ENCODE measurements at places on chromosomes 7 and 10. TPM values are rescaled to one million over a fixed set of nuclear protein-coding genes. Genes with fewer than 3 reads are reported as not detected.

DNA sequence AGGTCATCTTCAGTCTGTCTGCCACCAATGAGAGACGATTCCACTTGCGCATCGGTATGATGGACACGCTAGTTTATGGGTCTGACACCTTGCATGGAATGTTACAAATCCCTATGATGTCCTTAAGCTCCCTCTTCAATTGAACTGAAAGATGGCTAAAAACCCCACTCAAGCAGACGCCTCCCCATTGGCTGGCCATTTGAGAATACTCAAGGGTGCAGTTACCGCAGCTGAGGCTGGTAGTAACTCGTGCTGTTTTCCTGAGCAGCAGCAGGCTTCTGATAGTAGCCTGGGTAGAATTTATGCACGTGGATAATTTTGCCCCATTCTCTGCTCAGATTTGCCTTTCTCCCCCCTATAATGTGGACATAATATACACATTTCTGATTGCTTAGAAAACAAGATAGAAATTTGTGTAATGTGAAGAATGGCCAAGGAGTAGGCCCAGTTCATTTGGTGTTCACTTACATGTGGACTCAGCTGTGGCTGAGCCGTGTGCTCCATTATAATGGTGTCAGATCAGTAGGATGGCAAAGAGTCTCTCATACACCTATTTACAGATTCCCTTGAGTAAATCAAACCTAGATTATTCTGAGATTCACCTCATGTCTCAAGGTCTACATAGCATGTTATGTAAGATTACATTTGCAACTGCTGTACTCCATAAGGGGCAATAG, 142.8 kb downstream of the HIBADH start:
- no peaks in the 10 kb centered on the region for H3K4me1 ChIP-seq
- no peak for DNase-seq
- H3K4me3 ChIP-seq = no peak overlapping the region
- H3K27ac ChIP-seq = no peak overlapping the region
- peaks cover 6% of the 10 kb centered on the region for H3K36me3 ChIP-seq

The CPED1 gene
- 24.8 TPM for total RNA-seq

The IGFBP1 gene
- 234 TPM for total RNA-seq

The SEMA3D gene
- total RNA-seq = 0.88 TPM

- no peaks in the 10 kb centered on the region for H3K4me1 ChIP-seq
- no peak for DNase-seq
- H3K27ac ChIP-seq = no peak overlapping the region
- no peak overlapping the region for H3K4me3 ChIP-seq
Measured at GRCh38 chr10:112497347-112497950, 50.4 kb downstream of the VTI1A start.

DNA sequence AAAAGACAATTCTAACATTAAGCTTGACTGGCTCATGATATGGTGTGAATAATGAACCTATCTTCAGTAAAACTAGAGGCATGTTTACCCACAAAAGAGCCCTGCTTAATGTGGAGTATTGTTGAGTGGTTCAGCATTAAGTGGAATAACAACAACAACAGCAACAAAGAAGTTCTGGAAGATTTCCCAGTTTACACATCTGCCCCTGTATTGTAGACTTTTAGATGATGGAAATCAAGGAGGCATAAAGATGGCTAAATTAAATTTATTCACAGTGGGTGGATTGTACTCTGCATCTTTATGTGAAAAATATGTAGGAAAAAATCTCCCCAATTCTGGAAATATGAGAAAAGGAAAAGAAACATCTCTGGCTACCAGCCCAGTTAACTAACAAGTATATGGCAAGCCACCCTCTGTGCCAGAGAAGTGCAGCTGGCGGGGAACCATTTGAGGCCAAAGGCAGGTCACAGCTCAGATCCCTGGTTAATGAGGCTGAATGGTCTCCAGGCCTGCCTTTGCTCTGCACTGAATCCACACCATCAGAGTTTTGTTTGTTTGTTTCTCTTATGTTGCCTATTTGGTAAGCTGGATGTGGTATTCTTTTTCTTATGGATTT, 186.0 kb downstream of the SEMA3D start:
- H3K4me3 ChIP-seq = no peak overlapping the region
- H3K27ac ChIP-seq = no peak overlapping the region
- no peaks in the 10 kb centered on the region for H3K27me3 ChIP-seq
- no peak for DNase-seq

The ZP3 gene
- 0.31 TPM for total RNA-seq

GRCh38 chr10:71647526-71648253, 71.9 kb downstream of the C10orf105 start:
- H3K36me3 ChIP-seq = no peaks in the 10 kb centered on the region
- no peaks in the 10 kb centered on the region for H3K27me3 ChIP-seq
- no peak overlapping the region for H3K4me3 ChIP-seq
- no peak for DNase-seq
- H3K4me1 ChIP-seq = peaks cover 14% of the 10 kb centered on the region

- H3K27me3 ChIP-seq = no peaks in the 10 kb centered on the region
- H3K27ac ChIP-seq = no peak overlapping the region
- DNase-seq = no peak
Measured at GRCh38 chr10:126227762-126228134, 160.5 kb downstream of the ADAM12 start.

DNA sequence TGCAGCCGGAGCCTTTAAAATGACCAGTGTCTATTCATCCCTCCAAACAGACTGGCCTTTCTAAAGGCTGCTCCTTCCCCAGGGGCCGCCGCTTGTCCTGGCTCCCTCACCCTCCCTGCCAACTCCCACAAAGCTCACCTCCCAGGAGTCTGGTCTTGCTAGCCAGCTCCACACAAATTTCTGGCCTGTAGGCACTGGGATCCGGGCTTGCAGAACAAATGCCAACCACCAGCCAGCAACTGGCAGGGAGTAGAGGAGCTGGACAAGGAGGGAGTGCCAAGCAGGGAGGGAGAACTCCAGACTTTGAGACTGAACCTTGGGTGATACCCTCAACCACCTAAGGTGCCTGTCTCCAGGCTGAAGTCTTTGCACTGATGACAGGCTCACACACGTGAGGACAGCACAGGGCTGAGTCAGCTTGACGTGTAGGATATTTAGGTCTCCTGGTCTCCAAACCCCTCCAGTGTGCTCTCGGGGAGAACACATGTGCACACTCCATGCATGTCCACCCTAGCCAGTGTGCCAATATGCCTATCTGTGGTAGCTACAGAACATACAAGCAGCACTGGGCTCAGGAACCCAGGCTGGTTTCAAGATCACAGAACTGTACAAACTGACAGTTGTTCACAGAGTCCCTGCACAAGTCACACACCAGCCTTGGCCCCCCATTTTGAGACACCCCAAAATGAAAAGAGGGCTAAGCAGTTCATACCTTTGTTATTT, 6.0 kb downstream of the PAX2 start:
- no peaks in the 10 kb centered on the region for H3K36me3 ChIP-seq
- no peak for DNase-seq
- no peak overlapping the region for H3K27ac ChIP-seq
- H3K27me3 ChIP-seq = no peaks in the 10 kb centered on the region
- no peak overlapping the region for H3K4me3 ChIP-seq
- peaks cover 9% of the 10 kb centered on the region for H3K4me1 ChIP-seq

- no peak overlapping the region for H3K27ac ChIP-seq
- H3K27me3 ChIP-seq = no peaks in the 10 kb centered on the region
- H3K4me1 ChIP-seq = no peaks in the 10 kb centered on the region
- no peak for DNase-seq
- H3K4me3 ChIP-seq = no peak overlapping the region
- H3K36me3 ChIP-seq = no peaks in the 10 kb centered on the region
Measured at GRCh38 chr7:51175992-51176388, 140.6 kb downstream of the COBL start.

The FGFR2 gene
- total RNA-seq = 17.0 TPM

The PPP3CB gene
- total RNA-seq = 13.6 TPM

- no peaks in the 10 kb centered on the region for H3K27me3 ChIP-seq
- H3K36me3 ChIP-seq = no peaks in the 10 kb centered on the region
- no peak overlapping the region for H3K27ac ChIP-seq
- no peak overlapping the region for H3K4me3 ChIP-seq
- H3K4me1 ChIP-seq = no peaks in the 10 kb centered on the region
Measured at GRCh38 chr7:156895024-156895780, 2.2 kb upstream of the LMBR1 start.

GRCh38 chr7:51060536-51060935, 256.1 kb downstream of the COBL start:
- no peaks in the 10 kb centered on the region for H3K27me3 ChIP-seq
- no peaks in the 10 kb centered on the region for H3K4me1 ChIP-seq
- H3K4me3 ChIP-seq = no peak overlapping the region
- no peaks in the 10 kb centered on the region for H3K36me3 ChIP-seq

The BPGM gene
- total RNA-seq = 10.9 TPM

GRCh38 chr10:98257198-98257597, 10.8 kb downstream of the LOXL4 start:
- no peak overlapping the region for H3K27ac ChIP-seq
- no peak for DNase-seq
- H3K4me1 ChIP-seq = no peaks in the 10 kb centered on the region
- H3K36me3 ChIP-seq = no peaks in the 10 kb centered on the region

The PLAC9 gene
- 1.8 TPM for total RNA-seq

DNA sequence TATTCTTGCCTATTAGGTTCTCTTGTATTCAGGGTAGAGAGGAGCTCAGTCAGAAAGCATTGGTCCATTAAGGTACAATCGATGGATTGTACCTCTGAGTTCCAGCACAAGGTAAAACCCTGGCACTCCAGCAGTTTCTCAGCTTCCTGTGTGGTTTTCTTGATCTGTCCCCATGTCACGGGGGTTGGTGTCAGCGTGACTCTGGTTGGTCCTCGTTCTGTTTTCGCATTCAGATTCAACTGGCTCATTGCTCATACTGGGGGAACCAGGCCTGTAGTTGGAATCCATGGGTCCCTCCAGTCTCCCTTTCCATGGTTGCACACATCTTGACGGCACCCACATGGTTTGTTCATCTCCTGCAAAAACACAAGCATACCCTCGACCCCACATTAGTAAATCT, 32.7 kb upstream of the RASGEF1A start:
- H3K4me3 ChIP-seq = no peak overlapping the region
- no peak for DNase-seq
- no peak overlapping the region for H3K27ac ChIP-seq
- H3K4me1 ChIP-seq = no peaks in the 10 kb centered on the region

GRCh38 chr7:157841773-157842370, 505.1 kb downstream of the DNAJB6 start:
- H3K27ac ChIP-seq = no peak overlapping the region
- no peaks in the 10 kb centered on the region for H3K4me1 ChIP-seq
- H3K27me3 ChIP-seq = no peaks in the 10 kb centered on the region
- H3K4me3 ChIP-seq = no peak overlapping the region

The ACHE gene
- 6.0 TPM for total RNA-seq

GRCh38 chr10:11874568-11875493, 51.7 kb downstream of the PROSER2 start:
- peak overlapping the region; percentile 0 for H3K4me3 ChIP-seq
- no peaks in the 10 kb centered on the region for H3K27me3 ChIP-seq
- peak overlapping the region; percentile 89 for H3K27ac ChIP-seq

DNA sequence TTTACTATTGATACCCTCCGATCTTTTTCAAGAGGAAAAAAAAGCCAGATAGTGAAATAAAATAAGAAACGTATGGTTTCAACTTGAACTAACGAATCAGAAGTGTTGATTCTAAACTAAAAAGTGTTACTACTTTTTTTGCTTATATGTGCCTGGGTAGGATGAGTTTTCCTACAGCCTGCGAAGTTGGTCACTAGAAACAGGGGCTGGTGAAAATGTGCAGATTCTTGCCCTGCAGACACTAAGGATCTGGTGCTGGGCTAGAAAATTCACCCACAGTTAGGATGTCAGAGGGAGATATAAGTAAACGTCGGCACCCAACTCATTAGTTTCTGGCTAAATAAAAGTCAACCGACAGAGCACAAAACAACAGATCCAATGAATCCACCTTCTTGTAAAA, 298.7 kb upstream of the NFE2L3 start:
- no peak overlapping the region for H3K27ac ChIP-seq
- no peaks in the 10 kb centered on the region for H3K36me3 ChIP-seq
- H3K4me1 ChIP-seq = no peaks in the 10 kb centered on the region
- H3K27me3 ChIP-seq = peaks cover 68% of the 10 kb centered on the region
- DNase-seq = no peak
- no peak overlapping the region for H3K4me3 ChIP-seq

DNA sequence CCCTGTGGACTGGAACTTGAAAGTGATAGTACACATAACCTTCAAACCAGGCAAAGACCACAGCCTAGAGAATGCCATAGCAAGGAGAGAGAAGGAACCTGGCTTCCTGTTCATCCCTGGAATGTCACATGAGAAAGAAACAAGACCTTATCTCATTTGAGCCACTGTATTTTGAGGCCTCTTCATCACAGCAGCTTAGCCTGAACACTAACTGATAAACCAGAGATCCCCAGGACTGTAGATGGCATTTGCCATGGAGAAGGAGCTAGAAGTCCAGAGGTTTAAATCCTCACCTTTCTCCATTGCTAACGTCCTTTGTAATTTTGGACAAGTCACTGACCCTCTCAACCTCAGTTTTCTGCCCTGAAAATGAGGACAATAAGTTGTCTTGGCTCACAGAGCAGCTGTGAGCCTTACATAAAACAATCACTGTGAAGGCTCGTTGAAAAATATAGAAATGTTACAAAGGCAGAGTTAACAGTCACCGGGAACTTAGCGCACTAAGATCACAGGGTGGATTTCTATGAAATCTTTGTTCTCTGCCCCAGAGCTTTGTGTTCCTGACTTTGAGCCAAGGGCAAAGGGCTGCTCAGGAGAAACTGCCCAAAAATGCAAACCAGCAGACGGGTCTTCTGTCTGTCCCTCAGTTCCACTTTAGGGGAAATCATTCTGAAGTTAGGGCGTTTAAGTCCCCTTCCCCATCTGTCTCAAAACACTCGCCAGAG, 197.0 kb downstream of the USP6NL start:
- no peak overlapping the region for H3K27ac ChIP-seq
- H3K27me3 ChIP-seq = no peaks in the 10 kb centered on the region

The SP8 gene
- not detected for total RNA-seq

DNA sequence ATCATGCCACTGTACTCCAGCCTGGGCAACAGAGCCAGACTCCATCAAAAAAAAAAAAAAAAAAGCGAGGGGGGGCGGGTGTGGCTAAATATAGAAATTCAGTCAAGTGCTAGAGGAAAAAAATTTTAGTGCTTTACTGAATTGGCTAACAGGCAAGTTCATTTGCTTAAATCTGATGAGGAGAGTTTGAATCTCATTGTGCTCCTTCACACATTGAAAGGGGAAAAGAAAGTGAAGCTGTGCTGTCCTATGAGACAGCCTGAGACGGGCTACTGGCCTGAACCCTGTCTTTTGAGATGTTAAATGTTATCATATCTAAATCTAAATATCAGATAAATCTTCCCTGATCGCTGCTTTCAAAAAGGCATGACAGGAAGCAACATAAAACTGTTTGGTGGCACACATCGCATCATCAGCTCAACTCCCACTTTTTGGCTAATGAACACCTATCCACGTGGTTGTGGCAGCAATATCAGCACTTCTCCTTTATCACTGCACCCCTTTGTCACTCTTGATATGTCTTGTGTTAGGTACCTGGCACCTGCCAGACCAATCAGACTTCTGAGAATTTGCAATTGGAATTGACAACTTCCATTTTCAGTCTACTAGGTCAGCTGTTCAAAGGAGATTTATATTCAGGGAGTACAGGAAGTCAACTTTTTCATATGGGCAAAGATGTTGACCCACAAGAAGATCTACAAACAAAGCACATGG, 14.0 kb upstream of the IFIT1B start:
- H3K4me3 ChIP-seq = no peak overlapping the region
- peaks cover 10% of the 10 kb centered on the region for H3K4me1 ChIP-seq
- no peaks in the 10 kb centered on the region for H3K36me3 ChIP-seq
- DNase-seq = no peak
- no peaks in the 10 kb centered on the region for H3K27me3 ChIP-seq

The LEP gene
- not detected for total RNA-seq

Data from right lobe of liver (tissue), 6 donors.